ENCODE measurements at places on chromosomes 12 and 14.

GRCh38 chr12:18139254-18139653 lies 49.3 kb upstream of the RERGL start:
- no peak for DNase-seq

GRCh38 chr12:50043854-50044253 lies 13.5 kb upstream of the ASIC1 start:
- no peak for DNase-seq

DNA sequence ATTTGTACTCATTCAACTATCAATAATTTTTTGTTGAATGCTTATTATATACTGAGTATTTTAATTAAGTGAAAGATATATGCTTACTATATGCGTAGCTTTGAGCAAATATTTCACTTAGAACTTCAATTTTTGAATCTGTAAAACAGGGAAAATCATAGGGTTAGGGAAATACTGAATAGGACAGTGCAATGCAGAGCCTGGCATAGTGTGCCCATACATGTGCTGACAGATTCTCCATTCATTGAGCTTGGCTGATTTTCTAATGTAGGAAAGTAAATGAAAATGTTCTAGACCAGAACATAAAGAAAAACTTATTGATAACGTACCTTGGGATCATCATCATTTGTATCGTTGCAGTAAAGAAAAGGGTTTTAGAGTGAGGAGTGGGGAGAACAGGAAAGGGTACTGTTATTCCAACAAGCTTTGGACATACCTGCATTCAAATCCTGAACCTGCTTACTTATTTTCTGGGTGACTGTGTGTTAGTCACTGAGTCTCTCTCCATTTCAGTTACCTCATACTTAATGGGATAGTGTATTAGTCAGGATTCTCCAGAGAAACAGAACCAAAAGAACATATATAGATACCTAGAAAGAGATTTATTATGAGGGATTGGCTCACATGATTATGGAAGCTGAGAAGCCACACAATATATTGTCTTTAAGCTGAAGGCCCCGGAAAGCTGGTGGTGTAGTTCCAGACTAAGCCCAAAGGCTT lies 436.4 kb downstream of the ADAMTS20 start:
- DNase-seq: no peak

GRCh38 chr12:63276537-63277365 lies 125.8 kb upstream of the AVPR1A start:
- DNase-seq: no peak

- DNase-seq: no peak
Observed at GRCh38 chr14:64645220-64645892, 58.9 kb upstream of the PLEKHG3 start.

DNA sequence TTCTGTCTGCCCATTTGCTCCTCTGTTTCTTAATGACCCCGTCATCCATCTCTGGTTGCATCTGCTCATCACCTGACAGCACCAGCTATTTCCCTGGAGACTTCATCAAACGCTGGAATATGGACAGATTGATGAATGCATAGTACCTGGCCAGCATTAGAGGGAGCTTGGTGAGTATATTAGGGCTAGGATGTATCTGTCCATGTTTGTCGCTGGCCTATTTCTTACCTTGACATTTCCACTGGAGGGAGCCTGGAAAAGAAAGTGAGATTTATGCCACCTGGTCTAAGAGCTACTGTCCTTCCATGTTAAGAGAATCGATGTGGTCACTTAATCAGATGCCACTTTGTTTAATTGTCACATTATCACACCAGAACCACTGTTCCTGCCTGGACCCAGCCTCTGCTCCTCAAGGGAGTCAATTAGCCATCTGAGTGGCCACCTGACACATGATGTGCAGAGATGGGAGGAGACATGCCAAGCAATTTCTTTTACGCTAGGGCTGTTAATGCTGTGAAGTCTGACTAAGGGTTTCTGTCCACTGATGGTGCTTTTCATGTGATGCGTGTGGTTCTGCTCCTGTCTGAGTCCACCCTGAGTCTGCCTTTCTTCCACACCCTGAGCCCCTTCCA lies 75.3 kb upstream of the SFSWAP start:
- DNase-seq: no peak

DNA sequence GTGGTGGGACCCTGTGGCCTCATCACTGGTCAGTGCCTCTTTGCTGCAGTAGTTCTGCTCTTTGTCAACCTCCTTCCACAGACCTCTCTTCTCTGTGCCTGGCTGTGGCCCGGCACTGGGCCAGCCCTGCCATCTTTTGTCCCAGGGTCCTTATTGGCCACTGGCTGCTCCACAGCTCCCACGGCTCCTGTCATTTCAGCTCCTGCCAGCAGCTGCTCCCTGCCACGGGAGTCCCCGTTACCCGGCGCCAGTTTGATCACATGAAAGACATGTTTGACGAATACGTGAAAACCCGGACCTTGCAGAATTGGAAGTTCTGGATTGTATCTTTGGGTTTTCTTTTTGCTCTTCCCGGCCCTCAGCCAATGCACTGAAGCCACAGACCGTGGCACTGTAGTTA lies 35.4 kb downstream of the IL31 start:
- no peak for DNase-seq

DNA sequence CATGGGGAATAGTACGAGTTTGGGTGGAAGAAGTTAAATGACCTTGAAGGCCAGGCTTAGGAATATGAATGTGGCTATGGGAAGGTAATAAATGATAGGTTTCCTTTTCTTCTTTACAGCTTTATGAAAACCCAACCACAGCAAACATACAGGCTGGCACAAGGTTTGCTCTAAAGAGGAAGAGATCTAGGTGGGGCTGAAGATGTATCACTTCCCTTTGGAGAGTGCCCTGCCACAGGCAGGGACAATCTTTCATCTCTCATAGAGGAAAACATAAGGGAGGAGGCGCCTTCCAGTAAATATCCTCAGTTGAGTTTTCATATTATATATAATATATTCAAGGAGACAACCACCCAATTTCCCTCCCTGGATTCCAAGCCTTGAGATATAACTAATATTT lies 72.9 kb upstream of the FRMD6 start:
- no peak for DNase-seq

GRCh38 chr14:104510794-104511611 lies 68.6 kb upstream of the C14orf180 start:
- no peak for DNase-seq
